Adrenal gland (tissue), 19 donors: ENCODE measurements at places on chromosomes 7 and 10.

DNA sequence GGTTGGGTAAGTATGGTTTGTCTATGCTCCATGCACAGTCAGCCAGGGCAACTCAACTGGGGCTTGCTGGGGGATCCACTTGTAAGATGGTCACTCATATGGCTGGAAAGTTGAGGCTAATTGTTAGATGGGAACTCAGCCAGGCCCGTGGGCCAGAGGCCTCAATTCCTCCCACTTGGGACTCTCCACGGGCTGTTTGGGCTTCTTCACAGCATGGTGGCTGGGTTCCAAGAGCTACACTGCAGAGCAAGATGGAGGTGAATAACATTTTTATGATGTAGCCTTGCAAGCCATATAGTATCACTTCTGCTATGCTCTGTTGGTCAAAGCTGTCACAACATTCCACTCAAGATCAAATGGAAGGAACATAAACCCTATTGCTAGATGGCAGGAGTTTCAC lies 39.2 kb downstream of the ELMO1 start:
- no peak for DNase-seq

DNA sequence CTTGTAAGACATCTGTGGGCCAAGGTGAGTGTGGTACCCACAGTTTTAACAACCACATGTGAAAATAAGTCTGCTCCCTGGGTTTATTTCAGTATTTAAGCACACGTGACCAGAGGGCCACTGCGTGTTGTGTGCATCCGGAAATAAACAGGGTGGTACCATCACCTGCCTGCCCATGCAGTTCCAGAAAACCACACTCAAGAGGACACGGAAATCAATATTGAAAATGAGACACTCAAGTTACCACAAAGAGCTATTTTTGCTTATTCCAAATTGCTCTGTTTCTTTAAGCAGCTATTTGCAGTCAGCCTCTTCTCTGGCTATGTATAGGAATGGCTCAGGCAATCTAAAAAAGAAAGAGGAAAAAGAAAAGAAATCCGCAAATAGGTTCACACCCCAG lies 71.8 kb upstream of the LOXL4 start:
- DNase-seq: no peak

DNA sequence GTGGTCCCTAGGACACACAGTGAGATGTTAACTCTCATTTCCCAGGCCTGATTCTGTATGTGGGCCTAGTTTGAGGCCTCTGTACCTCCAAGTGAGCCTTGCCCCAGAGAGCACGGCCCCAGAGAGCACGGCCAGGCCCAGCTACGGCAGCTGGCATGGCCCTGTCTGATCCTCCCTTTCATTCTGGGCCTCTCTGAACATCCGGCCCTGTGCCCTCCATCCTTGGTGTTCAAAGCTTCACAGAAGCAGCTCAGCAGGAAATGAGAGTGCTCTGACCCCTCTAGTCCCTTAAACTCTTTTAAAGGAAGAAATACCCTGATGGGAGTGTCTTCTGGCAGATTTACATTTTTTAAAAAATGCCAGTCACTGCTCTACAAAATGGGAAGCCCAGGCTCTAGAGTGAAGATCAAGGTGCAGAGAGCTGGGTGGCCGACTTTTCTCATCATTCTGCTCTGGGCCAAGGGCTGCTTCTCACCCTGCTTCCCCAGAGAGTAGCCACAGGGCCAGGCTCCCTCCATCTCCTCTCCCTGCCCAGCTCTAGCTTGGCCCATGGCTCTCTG lies 171.9 kb downstream of the RPS24 start:
- DNase-seq: no peak

DNA sequence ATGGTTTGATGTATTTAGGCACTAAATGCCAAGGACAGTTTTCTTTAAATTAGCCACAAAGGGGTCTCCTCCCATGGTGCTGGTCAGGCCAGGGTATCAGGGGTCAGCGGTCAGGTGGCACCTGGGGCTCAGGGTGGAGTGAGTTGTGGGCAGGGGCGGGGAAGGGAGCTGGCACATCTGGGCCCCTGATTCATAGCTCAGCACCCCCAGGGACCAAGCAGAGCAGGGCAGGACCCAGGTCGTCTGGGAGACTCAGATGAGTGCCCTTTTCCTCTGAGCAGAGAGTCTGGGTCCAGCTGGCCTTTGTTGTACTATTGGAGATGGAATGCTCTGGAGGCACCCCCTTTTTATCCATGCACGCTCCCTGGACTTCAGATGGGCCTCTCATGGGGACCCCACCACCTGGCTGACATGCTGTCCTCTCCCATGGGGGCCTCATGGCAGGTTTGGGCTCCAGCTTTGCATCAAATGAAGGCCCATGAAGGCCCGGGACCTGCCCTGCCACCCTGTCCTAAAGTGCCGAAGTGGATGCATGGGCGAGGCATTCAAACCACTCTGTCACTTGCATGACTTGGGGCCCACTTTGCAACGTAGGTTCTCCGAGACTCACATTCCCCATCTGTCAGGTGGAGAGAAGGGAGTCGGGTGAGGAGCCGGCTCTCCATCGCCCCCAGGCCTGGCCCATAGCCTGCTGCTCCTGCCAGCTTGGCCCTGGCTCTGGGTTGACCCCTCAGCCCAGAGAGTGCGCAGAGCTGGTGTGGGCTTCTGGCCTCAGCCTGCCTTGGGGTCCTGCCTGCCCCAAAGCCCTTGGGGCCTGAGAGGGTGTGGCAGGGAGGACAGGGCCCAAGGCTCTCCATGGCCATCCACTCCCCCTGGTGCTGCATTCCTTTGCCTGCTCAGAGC lies 66.4 kb downstream of the RAMP3 start:
- no peak for DNase-seq

DNA sequence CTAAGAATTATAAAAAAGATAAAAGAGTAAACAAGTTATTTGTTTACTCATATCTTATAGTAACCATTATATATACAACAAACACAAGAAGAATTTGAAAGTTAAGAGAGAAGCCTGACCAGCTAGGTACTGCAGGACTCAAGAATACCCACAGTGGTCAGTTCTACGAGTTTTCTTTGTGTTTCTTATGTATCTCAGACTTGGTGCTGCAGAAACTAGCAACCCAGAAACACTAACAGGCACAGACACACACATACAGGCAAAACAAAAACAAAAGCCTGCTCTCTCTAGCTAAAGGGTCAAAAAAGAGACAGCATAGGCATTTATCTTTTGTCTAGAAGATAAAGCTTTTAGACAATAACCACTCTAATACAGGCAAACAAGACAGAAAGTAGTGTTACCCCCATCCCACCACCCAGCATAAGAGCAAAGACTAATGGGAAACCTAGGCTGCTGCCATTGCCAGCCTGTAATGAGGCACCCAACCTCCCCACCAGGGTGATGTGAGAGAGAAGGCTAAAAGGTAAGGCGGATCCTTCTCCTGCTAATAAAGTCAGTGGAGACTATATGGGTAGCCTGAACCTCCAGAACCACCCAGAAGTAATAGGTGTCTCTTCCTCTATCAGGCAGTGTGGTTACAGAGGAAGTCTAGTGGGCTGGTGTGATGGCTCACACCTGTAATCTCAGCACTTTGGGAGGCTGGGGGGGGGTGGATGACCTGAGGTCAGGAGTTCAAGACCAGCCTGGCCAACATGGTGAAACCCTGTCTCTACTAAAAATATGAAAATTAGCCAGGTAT lies 113.9 kb downstream of the DNAJC1 start:
- DNase-seq: no peak

- DNase-seq: no peak
Observed at GRCh38 chr10:128549101-128549608, 422.9 kb upstream of the MKI67 start.

- no peak for DNase-seq
Observed at GRCh38 chr7:441684-442421, 77.8 kb downstream of the PDGFA start.

DNA sequence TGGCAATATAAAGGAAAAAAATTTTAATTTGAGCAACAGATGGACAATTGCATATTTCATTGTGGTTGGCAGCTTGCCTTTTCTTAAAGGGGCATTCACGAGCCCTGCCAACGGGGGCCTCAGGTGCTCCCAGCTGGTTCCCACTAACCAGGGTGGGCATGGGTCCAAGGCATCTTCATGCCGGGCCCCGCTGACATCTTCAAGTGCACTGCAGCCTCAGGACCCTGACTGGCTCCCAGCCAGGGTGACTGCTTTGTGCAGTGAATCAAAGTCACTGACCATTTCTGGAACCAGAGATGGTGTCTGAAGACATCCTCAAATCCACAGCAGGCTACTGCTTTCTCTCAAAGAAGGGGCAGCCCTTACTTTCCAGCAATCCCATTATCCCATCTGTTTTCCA lies 275.2 kb upstream of the MGMT start:
- no peak for DNase-seq

DNA sequence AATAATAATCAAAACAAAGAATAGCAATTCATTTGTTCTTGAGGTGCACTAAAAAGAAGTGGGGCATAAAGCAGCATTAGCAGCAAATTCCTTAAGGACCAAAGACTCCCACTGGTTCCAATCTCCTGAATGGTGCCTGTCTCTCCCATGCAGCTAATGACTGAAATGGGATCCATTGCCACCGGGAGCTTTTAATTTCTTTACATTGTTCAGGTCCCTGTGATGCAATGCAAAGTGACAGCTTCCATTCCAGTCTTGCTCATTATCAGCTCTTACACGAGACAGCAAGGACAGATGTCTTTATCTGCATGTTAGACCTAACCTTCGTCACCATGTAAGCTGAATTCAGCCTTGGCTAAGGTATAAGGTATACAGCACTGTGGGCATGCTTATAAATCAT lies 148.1 kb downstream of the POU6F2 start:
- DNase-seq: no peak

GRCh38 chr7:32385316-32385956 lies 104.7 kb downstream of the LSM5 start:
- DNase-seq: no peak

GRCh38 chr7:87872346-87872745 lies 3.8 kb downstream of the SLC25A40 start:
- DNase-seq: no peak

DNA sequence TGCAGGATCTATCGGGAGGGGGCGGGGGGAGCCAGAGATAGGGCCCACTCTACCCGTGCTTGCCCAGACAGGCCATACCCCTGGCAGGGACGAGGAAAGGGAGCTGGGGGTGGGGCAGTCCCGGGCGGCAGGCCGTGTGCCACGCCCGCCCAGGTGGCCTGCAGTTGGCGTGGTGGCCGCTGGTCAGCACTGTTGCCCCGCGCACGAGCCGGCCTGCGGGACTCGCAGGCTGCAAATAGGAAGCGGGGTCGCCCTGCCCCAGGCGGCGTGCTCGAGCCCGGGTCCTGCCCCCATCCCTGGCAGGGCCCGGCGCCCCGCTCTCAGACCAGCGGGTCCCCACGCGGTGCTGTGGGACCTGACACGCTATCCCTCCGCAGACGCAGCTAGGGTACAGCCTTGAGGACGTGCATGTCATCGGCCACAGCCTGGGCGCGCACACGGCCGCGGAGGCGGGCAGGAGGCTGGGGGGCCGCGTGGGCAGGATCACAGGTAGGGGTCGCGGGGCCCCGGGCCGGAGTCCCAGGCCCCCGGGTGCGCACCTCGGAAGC lies 6.7 kb downstream of the PNLIPRP2 start:
- DNase-seq: peak; percentile 49

DNA sequence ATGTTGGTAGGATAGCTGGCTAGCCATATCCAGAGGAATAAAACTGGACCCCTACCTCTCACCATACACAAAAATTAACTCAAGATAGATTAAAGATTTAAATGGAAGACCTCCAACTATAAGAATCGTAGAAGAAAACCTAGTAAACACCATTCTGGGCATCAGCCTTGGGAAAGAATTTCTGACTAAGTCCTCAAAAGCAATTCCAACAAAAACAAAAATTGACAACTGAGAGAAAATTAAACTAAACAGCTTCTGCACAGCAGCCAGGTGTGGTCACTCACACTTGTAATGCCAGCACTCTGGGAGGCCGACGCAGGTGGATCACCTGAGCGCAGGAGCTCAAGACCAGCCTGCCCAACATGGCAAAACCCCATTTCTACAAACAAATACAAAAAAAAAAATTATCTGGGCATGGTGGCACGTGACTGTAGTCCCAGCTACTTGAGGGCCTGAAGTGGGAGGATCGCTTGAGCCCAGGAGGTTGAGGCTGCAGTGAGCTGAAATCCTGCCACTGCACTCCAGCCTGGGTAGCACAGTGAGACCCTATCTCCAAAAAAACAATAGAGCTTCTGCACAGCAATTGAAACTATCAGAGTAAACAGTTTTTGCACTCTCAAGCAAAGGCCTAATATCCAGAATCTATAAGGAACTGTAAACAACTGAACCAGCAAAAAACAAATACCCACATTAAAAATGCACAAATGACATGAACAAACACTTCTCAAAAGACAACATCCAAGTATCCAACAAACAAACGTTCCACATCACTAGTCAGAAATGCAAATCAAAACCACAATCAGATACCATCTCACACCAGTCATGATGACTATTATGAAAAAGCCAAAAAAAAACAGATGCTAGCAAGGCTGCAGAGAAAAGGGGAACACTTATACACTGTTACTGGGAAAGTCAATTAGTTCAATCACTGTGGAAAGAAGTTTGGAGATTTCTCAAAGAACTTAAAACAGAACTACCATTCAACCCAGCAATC lies 4.8 kb downstream of the CRPPA start:
- no peak for DNase-seq

GRCh38 chr7:126445991-126446390 lies 806.8 kb downstream of the GRM8 start:
- DNase-seq: no peak

GRCh38 chr10:100637785-100638184 lies 102.0 kb downstream of the HIF1AN start:
- DNase-seq: no peak

DNA sequence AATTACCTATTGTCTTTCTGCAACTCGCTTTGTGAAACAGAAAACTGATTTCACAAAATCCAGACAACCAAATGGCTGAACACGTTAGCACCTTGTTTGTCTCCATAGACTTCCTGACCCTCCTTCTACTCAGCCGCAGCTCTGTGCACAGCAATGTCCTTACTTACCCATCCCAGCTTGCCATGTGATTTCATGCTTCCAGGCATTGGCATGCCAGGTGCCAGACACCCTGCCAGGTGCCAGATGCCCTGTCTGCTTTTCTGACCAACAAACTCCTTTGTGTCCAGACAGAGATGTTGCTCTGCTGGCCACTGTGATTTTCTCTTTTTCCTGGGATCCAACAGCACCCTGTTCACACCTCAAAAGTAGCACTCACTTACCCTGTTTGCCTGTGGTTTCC lies 16.1 kb upstream of the FAM170B start:
- no peak for DNase-seq

- DNase-seq: peak; percentile 68
Observed at GRCh38 chr10:7475046-7475911, 64.4 kb upstream of the SFMBT2 start.

DNA sequence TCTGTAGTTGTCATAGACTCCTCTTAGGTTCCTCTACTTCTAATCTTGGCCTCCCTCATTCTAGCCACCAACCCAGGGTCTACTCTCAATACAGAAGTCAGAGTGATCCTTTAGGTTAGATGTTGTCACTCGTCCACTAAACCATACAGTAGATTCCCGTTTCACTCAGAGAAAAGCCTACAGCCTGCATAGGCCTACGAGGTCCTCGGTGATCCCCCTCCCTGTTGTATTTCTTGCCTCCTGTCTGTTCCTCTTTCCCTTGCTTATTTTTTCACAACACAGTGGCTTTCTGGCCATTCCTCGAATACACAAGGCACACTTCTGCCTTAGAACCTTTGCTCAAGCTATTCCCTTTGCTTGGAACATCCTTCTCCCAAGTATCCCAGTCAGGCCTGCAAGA lies 183.0 kb upstream of the PRSS1 start:
- no peak for DNase-seq

- DNase-seq: no peak
Observed at GRCh38 chr10:78288663-78289062, 255.0 kb downstream of the RPS24 start.

- no peak for DNase-seq
Observed at GRCh38 chr10:125992254-125992653, 95.9 kb downstream of the FANK1 start.
